ENCODE measurements at places on chromosomes 13 and 19.

GRCh38 chr13:46076827-46077226 is 24.3 kb upstream of the ZC3H13 start:
- DNase-seq = no peak

DNA sequence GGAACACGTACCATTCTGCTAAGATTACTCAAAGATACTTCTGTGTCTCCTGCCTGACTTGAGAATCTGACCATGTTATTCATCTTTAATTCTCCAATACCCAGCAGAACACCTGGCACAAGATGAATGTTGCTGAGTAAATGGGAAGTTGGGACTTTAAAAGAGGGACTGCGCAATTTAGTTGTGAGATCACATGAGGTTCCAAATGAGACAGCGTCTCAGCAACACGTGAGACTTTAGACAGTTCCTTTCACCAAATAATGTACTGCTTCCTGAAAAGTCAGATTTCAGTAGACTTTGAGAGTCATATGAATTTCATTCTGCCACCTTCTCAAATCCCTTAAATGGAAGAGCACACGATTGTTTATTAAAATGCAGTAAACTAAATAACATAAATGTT is 36.7 kb downstream of the DOCK9 start:
- no peak for DNase-seq

GRCh38 chr19:1985588-1986356 is 29.7 kb downstream of the BTBD2 start:
- no peak for DNase-seq

DNA sequence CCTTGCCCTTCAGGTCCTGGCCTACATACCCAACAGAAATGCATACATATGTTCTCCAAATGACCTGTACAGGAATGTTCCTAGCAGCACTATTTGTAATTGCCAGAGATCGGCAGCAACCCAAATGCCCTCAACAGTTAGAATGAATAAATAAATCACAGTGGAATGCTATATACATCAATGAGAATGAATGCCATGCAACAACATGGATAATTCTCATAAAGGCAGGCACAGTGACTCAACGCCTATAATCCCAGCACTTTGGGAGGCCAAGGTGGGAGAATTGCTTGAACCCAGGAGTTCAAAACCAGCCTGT is 18.6 kb downstream of the TEX101 start:
- no peak for DNase-seq

DNA sequence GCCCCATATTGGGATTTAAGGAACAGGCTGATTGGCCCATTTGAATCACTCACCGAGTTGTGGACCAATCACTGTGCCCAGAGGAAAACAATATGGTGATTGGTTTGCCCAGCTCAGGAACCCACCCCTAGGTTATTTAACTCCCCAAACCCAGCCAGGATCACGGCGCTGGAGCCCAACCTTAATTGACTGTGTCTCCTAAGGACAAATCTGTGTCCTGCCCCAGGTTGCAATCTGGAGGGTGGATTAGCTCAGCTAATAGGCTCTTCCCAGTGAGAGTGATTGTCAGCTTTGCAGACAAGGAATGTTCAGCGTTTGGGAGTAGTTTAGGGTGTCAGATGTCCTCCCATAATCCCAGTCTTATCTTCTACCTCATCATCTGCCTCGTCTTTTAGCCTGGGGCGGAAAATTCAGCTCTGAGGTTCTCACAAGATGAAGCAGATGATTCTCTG is 3.5 kb upstream of the ZNF358 start:
- no peak for DNase-seq

GRCh38 chr19:23762884-23763711 is 4.4 kb upstream of the ZNF681 start:
- peak; percentile 94 for DNase-seq

DNA sequence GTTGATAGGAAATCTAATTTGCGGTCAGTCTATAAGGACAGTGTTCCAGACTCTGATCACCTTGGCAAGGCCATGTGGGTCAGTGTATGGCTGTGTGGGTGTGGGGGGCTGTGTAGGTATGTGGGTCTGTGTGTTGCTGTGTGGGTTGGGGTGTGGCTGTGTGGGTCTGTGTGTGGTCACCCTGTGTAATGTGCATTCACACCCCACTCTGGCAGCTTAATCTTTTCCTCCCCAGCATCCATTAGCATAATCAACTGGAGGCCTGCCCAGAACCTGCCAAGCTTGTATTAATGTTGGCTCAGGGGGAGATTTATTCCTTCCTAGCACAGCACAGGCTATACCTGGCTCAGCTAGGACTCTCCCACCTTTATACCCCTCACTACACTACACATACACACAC is 203.2 kb downstream of the TUBA3C start:
- DNase-seq = no peak

GRCh38 chr13:49351871-49352270 is 92.0 kb downstream of the CAB39L start:
- DNase-seq = no peak

DNA sequence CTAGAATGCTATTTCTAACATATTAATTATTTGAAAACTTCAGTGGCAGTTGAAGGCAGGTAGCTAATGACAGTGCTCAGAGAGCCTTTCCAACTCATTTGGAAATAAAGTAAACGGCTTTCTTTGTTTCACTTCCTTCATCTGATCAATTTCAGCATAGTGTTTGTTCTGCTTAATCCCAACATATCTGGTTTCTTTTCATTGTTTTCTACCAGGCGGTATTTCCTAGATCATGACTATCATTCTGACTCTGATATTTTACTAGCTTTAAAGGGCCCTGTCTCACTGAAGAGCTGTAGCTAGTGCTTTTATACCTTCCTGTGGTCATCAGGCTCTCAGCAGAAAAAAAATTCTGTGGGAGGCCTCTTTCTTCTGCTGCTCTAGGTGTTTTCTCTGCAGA is 178.6 kb downstream of the RBM26 start:
- no peak for DNase-seq

DNA sequence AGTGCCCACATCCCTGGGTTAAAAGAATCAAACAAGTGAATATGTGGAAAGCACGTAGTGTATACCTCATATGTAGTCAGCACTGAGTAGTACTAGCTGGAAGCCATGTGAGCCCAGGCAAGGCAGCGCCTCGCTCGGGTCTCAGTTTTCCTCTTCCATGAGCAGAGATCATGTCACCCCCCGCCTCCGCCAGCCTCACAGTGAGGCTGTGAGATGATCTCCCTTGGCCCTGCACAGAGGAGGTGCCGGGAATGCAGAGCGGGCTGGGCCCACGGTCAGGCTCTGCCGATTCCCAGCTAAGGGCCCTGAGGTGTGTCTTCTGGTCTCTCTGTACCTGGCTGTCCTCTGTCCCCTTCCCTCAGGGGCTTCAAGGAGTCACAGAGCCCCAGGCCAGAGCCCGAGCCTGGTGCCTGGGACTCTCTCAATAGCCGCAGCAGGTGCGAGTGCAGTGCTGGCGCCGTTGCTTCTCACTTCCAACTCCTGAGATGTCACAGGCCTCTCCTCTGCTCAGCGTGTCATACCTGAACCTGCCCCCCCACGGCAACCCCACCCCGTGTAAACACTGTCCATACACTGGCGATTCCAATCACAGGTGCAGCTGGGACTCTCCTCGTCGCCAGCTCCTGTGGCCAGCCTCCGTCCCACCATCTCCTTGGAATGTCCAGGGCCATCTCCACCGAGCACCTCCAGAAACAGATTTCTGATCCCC is 26.9 kb downstream of the DPF1 start:
- DNase-seq = no peak

DNA sequence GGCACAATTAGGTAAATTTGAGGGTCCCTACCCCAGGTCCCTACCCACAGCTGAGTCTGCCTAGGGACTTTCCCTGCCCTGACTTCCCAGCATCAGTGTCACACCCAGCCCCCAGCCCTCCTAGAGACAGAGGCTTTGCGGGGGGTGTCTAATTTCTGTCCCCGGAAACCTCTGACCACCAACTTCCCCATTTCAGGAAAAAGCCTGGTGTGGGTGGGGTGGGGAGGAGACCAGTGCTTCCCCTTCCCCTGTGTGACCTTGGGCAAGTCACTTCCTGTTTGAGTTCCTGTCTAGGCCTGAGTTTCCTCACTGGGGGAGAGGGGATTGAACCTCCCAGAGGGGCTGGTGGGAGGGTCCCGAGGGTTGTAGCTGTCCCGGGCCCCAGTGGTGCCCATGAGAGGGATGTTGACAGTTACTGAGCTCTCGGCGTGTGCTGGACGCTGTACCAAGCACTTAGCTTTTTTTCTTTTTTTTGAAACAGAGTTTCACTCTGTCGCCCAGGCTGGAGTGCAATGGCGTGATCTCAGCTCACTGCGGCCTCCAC is 7.9 kb downstream of the VASP start:
- DNase-seq = no peak

GRCh38 chr13:38349390-38350113 is at the start of gene UFM1:
Gene UFM1, plus strand, starts transcription at chr13:38349851. Its CDS starts 69 bp downstream, at chr13:38349920.
- peak; percentile 91 for DNase-seq

DNA sequence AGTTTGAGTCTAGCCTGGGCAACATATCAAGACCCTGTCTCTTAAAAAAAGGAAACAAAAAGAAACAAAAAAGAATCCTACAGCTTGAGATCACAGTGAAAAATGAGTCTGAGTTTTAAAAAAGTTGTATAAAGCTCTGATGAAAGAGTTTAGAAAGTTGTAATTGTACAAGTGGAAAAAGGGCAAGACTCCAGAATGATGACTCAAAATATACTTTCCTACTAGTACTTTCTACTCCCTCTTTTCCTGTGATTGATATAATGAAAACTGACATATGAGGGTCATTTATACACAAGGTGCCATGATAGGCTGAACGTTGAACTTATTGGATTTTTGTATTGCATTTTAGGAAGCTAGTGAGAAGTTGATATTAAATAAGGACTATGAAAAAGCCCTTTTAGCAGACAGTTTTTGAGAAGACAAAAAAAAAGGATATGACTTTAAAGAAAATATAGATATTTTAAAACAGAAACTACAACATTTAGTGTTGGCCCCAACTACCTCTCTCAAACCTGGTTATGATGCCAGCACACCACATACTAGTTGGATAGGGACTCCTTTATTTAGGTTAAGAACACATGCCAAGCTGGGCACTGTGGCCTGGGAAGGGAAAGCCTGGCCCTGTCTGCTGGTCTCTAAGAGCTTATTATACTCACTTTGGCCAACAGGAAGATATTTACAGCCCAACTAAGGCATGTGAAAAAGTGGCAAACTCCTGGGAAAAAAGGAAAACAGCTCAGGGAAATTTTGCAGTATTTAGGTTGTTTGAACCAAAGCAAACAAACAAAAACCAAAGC is 116.6 kb downstream of the KL start:
- DNase-seq = no peak

DNA sequence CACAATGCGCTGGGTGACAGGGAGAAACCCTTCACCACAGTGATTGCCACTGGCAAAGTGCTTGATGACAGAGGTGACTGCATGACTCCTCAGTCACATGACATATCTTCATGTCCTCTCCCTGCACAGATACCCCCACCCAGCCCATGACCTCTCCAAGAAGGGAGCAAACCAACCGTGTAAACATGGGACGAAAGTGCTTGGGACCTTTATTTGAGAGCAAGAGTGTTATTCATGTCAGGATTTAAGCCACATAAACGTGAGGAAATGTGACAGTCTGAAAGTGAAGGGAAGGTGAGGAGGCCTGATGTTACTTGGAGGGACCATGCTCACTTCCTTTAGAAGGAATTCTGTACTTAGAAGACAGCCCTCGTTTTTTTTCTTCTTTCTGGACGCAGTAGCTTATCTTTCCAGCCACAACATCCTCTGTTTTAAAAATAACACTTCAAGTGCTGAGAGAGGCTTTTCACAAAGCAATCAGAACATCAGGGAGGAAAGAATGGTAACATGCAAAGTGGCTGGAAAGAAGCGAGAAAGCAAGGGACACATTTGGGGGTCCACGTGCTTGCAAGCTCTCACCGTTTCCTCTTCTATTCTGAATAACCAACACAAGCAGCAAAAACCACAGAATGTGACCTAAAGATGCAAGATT is 35.6 kb downstream of the EPS15L1 start:
- no peak for DNase-seq

GRCh38 chr13:94251831-94252608 is 227.5 kb downstream of the DCT start:
- no peak for DNase-seq

DNA sequence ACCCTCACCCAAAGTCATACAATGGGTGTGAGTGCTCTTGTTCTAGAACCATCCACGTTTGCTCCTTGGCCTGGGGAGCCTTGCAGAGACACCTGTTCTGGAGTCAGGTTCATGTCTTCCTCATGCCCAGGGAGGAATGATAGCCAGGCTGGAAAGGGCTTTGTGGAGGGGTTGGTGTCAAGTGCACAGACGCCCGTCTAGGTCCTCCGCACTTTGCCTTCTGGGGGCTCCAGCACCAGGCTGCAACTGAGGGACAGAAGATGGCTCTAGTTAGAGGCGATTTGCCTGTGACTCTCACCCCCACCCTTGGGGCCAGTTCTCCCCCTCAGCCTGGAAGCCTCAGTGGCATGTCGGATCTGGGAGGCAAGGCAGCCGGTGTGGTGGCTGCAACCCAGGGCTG is 47.2 kb upstream of the ZNF536 start:
- DNase-seq = peak; percentile 62

DNA sequence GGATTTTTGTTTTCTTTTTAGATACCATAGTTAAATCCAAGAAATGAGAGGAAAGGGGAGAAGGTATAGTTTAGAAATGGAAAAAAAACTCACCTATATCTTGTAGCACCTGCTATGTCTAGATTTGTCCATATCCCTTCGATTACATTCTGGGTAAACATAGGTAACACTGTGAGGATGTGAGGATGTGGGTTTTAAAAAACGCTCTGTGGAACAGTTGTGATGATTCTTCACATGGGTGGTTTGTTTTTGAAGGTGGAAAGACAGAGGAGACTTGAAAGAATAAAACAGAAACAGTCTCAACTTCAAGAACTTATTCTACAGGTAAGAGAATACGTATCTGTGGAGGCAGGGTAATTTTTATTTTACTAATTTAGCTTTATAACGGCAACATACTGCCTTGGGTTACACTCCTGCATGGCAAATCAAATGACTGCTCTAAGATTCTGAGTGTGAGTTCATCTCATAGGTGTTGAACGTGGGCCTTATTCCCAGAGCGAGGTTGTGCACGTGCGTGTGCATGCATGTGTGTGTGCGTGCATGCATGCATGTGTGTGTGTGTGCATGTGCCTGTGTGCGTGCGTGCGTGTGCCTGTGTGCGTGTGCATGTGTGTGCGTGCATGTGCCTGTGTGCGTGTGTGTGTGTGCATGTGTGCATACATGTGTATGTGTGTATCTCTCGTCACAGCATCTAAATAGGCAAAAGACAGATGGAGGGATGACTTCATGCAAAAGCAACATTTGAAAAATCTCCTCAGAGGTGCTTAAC is 23.5 kb downstream of the ATP4B start:
- no peak for DNase-seq

DNA sequence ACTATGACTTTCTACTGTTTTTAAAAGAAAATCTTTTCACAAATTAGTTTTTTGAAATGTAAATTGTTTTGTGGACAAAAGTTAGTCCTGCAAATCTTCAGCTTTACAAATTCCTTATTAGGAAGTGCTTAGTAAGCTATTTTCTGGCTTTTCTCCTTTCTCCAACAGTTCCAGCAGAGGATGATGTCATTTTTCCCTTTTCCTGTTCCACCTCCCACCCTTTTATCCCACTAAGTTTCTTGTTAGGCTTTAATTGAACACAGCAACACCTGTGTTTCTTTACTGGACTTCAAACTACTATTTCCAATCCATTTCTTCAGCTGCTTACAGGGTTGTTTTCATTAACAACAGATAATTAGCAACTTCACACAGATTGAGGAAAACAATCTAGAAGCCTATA is 389.2 kb downstream of the NDFIP2 start:
- no peak for DNase-seq

Data from osteocyte (in vitro differentiated cells).